ENCODE measurements at places on chromosomes 1 and 21.

DNA sequence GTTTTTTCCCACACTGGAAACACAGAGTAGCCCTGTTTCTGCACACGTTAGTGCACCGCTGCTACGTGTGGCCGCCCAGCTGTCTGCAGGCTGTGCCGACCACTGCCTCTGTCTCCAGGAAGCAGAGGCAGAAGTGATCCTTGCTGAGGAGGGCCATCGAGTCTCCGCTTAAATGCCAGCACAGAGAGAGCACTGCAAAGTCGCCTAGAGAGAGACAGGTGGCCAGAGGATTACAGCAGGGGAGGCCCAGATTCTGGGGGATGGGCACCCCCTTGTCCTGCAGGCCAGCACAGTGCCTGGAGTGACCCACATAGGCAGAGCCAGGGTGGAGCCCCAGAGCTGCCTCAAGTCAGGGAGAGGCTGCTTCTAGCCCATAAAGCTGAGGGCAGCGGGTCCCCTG is 6.1 kb downstream of the TPRG1L start:
- DNase-seq, result no peak

DNA sequence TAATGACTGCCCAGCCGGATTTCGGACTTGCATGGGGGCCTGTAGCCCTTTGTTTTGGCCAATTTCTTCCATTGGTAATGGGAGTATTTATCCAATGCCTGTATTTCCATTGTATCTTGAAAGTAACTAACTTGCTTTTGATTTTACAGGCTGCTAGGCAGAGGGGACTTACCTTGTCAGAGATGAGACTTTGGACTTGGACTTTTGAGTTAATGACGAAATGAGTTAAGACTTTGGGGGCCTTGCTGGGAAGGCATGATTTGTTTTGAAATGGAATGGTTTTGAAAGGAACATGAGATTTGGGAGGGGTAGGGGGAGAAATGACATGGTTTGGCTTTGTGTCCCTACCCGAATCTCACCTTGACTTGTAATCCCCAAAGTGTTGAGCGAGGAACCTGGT is 9.6 kb downstream of the UBE2G2 start:
- no peak for DNase-seq

- no peak for DNase-seq
Measured at GRCh38 chr1:38061883-38062328, 15.3 kb upstream of the POU3F1 start.

- no peak for DNase-seq
Measured at GRCh38 chr1:207217778-207218511, 103.5 kb upstream of the CD55 start.

DNA sequence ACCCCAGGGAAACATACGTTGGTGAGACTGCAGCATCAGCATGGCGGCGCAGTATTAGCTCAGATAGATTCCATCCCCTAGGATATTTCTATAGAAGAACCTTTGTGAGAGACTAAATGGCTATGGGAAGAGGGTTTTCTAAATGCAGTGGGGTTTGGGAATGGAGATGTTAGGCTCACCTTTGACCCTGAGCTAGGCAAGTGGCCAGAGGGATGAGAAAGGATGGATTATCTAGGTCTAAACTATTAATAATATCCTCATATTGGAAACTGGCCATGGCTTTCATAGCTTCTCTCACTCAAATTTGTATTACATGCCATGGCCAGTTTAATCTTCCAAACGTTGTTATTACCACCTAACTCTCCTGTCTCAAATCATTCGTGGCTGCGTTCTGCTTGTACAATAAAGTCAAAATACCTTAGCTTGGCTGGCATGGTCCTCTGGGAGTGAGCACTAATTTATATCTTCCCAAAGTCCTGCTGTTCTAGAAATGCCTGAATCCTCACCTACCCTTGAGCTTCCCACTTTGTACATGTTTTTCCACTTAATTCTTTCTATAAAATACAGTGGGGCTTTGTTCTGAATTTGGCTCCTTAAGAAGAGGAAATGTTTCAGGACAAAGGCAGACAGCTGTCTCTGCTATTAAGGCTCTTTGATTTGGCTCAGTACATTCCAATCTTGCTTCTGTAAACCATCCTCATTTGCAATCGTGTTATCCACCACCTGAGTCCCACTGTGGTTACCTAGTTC is 31.0 kb upstream of the COG2 start:
- no peak for DNase-seq

DNA sequence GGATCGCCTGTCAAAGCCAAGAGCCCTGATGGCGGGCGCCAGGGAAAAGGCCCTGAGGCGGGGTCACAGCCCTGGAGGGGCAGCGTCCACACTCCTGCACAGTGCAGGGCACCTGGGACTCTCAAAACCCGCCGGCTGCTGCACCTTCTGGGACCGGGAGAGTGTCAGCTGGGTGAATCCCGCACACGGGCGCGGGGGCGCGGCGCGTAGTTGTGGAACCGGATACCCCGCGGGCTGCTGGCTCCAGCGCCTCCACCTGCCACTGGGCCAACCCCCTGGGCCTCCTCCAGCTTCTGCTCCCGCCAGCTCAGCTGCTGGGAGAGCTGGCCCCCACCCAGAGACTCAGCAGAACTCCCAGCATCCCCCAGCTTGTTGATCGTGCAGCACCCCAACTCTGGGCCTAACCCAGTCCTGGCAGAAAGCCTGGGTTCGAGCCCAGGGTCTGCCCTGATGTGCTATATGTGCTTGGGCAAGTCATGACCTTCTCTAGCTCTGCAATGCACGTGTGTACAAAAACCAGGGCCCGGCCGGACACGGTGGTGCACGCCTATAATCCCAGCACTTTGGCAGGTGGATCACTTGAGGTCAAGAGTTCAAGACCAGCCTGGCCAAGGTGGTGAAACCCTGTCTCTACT is 33.8 kb downstream of the NECAP2 start:
- DNase-seq, result no peak

DNA sequence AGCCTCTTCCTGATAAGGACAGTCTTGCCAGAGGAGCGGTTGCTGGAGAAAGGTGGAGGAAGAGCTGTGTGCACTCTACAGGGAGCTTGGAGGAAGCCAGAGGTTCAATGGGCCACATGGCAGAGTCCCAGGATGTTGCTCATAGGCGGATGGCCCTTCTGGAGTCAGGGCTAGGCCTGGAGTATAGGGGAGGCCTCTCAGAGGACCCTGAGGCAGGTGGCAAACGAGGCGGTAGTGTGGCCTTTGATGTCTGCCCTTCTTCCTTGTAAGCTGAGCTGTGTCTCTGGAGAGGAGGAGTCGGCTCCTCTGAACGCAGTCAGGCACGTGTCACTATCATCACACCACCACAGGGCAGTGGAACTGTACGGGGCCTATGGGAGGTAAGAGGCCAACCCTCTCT is 8.6 kb downstream of the PKP1 start:
- DNase-seq, result no peak

DNA sequence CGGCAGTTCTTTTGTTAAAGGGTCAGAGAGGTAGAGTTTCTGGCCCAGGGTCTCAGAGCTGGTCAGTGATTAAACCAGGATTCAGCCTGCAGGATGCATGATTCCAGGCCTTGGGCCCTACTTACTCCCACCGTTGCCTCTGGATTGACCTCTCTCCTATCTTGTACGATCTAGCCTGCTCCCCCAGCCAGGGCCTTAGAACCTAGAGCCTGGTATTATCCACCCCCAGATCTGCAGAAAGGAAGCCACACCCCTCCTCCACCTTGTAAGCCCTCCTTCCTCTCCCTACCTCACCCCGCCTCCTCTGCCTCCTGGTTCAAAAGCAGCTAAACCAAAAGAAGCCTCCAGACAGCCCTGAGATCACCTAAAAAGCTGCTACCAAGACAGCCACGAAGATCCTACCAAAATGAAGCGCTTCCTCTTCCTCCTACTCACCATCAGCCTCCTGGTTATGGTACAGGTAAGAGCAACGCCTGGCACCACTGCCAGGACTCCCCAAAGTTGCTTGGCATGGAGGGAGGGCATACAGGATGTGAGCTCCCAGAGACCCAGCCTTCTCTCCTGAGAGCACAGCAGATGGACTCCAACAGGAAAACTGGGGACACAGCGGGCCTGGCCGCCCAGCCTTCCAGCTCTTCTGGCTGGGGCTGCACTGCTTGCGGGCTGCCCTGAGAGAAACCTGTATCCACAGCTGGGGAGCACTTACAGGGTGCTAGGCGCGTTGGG is at the start of gene CD52:
Gene CD52, plus strand, starts transcription at position 347 of the 726 bp plus-strand sequence. Its CDS starts 60 bp downstream, at position 407.
- DNase-seq, result peak; percentile 75

- DNase-seq, result no peak
Measured at GRCh38 chr1:9230869-9231533, 3.6 kb upstream of the H6PD start.

All from stimulated activated naive CD8-positive, alpha-beta T cell treated with anti-CD3 and anti-CD28 coated beads, Interleukin-15, Interleukin-2, amounts not matched to agents 100 U/mL and 50 U/mL, for 24 hours (primary cell).